ENCODE measurements at places on chromosomes 11 and 22.
A peak's percentile ranks its signal among the peaks of the same experiment; 100 is the strongest.

- no peak for DNase-seq
These were observed 22.0 kb upstream of the OR8B8 start for GRCh38 chr11:124467381-124467927.

DNA sequence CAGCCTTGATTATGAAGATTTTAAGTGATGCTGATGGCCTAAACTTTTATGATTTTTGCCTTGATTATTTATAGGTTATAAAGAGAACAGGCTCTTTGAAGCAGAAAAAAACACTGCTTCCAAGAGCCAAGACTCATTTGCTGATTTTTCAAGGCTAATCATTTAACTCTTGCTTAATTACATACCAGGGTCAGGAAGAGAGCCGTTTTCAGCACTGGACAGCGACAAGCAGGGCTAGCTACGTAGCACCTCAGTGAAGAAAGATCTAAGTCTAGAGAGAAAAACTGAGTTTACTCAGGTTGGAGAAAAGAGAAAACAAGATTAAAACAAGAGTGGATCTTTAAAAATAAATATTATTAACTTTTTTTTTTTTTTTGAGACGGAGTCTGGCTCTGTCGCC, 615.4 kb upstream of the B3GAT1 start:
- no peak for DNase-seq

- DNase-seq, result no peak
These were observed 10.2 kb downstream of the RAB38 start for GRCh38 chr11:88164806-88165585.

GRCh38 chr22:24938741-24939341, 7.7 kb downstream of the LHFPL7 start:
- peak; percentile 22 for DNase-seq

DNA sequence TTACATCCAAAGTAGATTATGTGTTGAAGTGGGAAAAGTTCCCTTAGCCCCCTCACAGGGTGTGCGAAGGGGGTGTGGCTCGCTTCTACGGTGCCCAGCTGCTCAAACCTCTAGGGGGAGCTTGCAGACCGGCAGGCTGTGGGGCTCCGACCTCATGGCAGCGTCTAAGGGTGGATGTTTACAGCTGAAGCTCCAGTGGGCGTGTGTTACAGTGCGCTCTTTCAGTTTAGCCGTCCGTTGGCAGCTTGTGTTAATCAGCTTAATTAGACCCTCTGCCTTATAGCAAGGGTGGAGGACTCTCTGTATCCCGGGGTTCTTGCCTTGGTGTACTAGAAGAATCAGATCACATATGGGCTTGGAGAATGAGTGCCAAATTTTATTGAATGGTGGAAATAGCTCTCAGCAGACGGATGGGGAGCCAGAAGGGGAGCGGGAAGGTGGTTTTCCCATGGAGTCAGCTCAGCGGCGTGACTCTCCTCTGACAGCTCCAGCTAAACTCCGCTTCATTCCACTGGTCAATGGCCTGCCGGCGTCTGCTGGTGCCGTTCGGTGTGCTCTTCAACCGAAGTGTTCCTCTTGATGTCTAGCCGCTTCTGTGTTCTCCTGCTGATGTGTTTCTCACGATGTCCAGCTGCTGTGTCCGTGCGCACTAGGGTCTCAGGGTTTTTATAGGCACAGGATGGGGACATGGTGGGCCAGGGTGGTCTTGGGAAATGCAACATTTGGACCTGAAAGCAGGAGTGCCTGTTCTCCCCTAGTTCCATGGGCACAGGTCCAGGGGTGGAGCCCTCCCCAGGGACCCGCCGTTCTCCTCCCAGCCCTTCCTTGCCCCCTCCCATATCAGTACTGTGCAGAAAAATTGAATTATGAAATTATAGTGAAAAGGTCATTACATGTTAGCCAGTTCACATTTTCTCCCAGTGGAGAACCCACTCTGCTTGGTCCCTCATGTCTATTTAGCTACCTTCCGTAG, 28.6 kb upstream of the OR10G7 start:
- DNase-seq, result peak; percentile 85

DNA sequence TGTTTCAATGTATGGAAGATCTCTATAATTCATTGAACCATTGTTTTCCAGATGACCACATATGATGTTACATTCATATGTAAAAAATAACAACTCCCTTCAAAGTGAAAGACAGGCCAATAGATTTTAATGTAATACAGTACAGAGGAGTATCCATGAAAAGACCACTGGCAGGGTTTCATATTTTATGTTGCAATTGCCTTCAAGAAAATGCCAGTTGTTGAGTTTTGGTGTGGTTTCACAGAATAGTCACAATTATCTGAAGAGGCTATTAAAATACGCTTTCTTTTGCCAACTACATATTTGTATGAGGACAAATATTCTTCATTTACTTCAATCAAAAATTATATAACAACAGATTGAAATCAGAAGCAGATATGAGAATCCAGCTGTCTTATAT, 14.3 kb downstream of the AMOTL1 start:
- DNase-seq, result no peak

GRCh38 chr11:19814421-19814820, 101.8 kb downstream of the NAV2 start:
- DNase-seq, result no peak

GRCh38 chr11:14359501-14360031, 583 bp upstream of the RRAS2 start:
- no peak for DNase-seq

GRCh38 chr22:44426981-44427380, 71.1 kb downstream of the RTL6 start:
- DNase-seq, result no peak

DNA sequence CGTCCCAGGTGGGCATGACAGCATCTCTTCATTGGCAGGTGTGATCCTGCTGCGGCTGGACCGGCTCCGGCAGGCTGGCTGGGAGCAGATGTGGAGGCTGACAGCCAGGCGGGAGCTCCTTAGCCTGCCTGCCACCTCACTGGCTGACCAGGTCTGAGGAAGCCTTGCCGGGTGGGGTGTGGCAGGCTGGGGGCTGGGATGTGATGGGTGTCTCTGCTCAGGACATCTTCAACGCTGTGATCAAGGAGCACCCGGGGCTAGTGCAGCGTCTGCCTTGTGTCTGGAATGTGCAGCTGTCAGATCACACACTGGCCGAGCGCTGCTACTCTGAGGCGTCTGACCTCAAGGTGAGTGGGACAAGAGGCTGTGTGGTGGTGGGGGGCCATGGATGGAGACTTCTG, 3.5 kb downstream of the LARGE2 start:
- no peak for DNase-seq

All from hematopoietic multipotent progenitor cell treated with erythropoietin and hydrocortisone succinate and interleukin-3 and kit ligand, for 17 days (in vitro differentiated cells).